Naive thymus-derived CD8-positive, alpha-beta T cell (primary cell): ENCODE measurements at places on chromosomes 5 and 9.

GRCh38 chr5:72996632-72997031, 40.8 kb downstream of the FCHO2 start:
- no peak for DNase-seq

GRCh38 chr9:126401107-126401506, 74.5 kb downstream of the MVB12B start:
- DNase-seq = no peak

GRCh38 chr5:57244331-57244730, 70.5 kb downstream of the GPBP1 start:
- DNase-seq = no peak

GRCh38 chr5:134000091-134000511, 4.7 kb downstream of the VDAC1 start:
- no peak for DNase-seq

DNA sequence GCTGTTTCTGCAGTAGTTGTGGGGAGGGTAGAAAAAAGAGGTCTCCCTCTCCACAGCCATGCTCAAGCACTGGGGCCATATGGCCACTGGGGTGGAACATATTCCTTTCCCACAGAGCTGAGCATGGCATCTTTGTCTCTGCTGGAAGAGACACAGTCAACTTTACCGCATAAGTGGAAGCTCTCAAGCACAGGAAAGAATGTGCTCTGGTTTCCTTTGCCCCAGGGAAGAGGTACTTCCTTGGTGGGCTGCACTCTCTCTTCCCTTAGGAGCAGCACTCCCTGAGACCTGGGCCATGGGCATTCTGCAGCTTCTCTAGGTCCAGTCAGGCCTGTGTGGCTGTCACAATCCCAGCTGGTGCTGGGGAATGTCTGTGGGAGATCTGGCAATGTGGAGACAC, 168.5 kb upstream of the ACTBL2 start:
- DNase-seq = no peak

GRCh38 chr5:170809551-170809950, 26.0 kb downstream of the GABRP start:
- no peak for DNase-seq

DNA sequence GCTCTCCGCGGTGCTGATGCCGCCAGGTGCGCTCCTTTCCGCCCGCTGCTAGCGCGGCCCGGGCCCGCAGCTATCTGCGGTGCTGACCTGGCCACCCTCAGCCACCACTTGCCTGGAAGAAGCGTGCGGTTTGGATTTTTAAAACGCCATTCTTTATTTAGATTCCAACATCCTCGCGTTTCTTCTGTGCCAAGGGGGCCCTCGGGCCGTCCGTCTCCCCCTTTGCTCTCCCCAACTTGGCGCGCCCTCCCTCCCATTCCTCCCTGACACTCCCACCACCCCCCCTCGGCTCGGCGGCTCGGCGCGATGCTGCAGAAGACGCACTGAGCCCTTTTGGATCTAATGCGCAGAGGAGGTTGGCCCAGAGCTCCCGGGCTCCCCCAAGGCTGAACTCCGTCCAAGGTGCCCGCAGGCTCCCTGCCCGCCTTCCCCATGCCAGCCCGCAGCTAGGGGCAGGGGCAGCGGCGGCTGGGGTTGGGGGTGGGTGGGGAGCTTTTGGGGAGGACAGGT, at the start of gene BARHL1:
Gene BARHL1 (plus strand): TSS at position 331 of the 510 bp plus-strand sequence. CDS start 192 bp downstream, outside the sequence.
- DNase-seq = no peak

GRCh38 chr5:78458843-78459242, 98.4 kb downstream of the SCAMP1 start:
- no peak for DNase-seq
